ENCODE measurements at places on chromosomes 2 and 18. TPM values are rescaled to one million over a fixed set of nuclear protein-coding genes. Genes with fewer than 3 reads are reported as not detected.

The PTRHD1 gene
- 23.8 TPM for total RNA-seq

DNA sequence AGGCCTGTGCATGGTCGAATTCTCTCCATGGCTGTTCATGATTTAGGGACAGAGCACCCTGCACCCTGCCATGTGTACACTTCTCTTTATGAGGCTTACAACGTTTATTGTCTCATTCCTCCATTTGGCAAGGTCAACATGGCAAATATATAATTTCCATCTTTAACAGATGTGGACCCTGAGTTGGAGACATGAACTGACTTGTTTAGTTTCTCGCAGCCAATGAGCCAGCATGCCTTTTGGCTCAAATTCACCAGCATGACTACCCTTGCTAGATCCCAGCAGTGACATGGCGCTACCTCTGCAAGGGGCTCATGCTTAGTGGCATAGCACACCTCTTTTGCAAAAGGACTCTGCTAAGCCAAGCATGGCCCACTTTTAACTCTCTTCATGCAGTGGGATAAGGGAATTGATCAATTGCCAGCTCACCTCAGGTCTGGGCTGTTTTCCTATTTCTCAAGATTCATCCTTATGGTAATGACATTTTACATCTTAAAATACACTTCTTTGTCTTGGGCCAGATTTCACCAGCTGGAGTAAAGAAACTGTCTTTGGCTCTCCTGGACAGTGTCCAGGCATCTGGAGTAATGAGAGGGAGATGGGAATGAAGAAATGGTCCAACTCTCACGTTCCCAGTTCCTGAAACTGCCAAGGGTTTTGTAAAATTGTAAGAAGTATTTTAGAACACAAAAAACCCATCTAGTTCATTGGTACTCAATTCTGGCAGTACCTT lies 159.5 kb downstream of the SETBP1 start:
- peaks cover 16% of the 10 kb centered on the region for H3K4me1 ChIP-seq
- no peaks in the 10 kb centered on the region for H3K36me3 ChIP-seq
- no peak for DNase-seq

GRCh38 chr2:66699416-66699792 lies 264.5 kb downstream of the MEIS1 start:
- H3K4me1 ChIP-seq, result no peaks in the 10 kb centered on the region
- H3K27ac ChIP-seq, result no peak overlapping the region
- no peak overlapping the region for H3K4me3 ChIP-seq
- H3K36me3 ChIP-seq, result no peaks in the 10 kb centered on the region
- DNase-seq, result no peak
- H3K27me3 ChIP-seq, result no peaks in the 10 kb centered on the region

The ZBTB7C gene
- total RNA-seq, result not detected

The GATA6 gene
- total RNA-seq, result not detected

GRCh38 chr2:28490558-28490957 lies 5.3 kb upstream of the PLB1 start:
- no peak for DNase-seq
- H3K4me3 ChIP-seq, result no peak overlapping the region
- no peaks in the 10 kb centered on the region for H3K36me3 ChIP-seq

The B3GNT7 gene
- 0.14 TPM for total RNA-seq

DNA sequence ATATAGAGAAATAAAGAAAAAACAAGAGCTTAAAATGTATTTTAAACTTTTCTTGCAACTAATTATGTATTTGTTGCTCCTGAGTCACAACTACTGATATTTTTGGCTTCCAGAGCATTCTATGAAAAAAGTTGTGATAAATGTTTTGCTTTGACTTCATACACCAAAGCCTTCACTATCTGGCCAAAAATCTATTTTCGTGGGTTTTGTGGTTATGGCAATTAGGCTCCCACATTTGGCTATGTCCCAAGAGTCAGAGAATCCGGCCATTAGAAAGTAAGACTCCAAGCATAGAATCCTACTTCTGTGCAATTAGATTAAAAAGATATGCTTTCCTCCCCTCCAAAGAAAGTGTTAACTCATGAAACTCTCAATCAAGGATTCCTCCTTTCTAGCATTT lies 1456.1 kb upstream of the ACVR2A start:
- H3K27ac ChIP-seq, result no peak overlapping the region
- no peak overlapping the region for H3K4me3 ChIP-seq
- H3K27me3 ChIP-seq, result no peaks in the 10 kb centered on the region
- H3K36me3 ChIP-seq, result no peaks in the 10 kb centered on the region

DNA sequence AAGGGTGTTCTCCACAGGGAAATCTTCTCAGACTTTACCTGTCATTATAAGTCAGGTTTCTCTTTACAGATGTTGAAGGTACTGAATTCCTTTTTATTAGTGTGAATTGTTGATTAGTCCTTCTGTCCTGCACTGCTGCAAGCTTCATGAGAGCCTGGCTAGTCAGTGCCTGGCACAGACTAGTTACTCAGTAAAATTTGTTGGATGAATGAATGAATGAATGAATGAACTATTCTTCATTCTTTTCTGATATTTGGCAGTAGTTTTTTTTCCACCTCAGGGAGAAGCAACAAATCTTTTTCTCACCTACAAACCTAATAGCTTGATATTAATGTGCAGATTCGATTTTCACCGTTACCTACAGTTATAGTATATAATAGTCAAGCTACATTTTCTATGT lies 64.3 kb downstream of the ACVR2A start:
- no peak for DNase-seq
- H3K36me3 ChIP-seq, result peaks cover 7% of the 10 kb centered on the region
- no peaks in the 10 kb centered on the region for H3K4me1 ChIP-seq
- no peaks in the 10 kb centered on the region for H3K27me3 ChIP-seq

GRCh38 chr2:202418027-202418426 lies 41.9 kb downstream of the BMPR2 start:
- peaks cover 3% of the 10 kb centered on the region for H3K36me3 ChIP-seq
- no peak overlapping the region for H3K4me3 ChIP-seq
- H3K4me1 ChIP-seq, result peaks cover 2% of the 10 kb centered on the region
- H3K27me3 ChIP-seq, result no peaks in the 10 kb centered on the region
- H3K27ac ChIP-seq, result no peak overlapping the region

DNA sequence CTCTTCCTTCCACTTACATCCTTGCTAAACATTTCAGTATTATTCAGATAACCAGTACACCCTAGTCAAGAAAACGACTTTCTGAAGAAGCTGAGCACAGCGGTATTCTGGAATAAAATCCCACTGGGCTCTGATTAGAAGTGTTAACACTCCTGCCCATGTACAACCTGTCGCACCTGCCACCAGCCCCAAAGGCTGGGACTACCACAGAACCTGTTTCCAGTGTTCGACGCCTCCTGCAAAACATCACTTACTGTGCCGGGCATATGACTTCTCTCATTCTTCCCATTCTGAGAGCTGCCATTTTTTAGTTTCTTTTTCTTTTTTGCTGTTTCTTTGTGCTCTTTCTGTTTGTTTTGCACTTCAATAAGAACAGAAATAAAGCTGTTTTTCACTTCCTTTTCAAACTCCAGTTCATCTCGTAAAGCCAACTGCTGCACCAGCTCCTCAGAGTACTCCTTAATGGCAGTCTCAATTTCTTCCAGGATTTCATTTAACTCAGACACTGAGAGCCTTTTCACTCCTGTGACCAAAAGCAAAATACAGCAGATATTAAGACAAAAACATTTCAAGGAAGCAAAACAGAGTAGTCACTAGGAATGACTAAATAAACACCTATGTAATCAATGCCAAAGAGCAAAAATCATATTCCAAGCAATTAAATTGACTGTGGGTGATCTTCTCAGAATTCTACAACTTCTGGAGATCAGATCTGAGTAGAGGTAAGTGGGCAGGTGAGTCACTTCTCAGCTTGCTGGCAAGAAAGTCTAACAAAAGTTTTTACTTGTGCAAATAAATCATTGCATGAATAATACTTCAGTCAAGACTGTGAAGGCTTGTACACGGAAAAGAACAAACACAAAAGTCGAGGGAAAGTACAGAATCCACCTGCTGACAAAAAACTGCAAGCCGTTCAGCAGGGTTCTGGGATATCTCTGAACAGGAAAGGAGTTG lies 19.3 kb downstream of the FEZ2 start:
- H3K36me3 ChIP-seq, result peaks cover 64% of the 10 kb centered on the region
- peaks cover 13% of the 10 kb centered on the region for H3K4me1 ChIP-seq
- no peak overlapping the region for H3K4me3 ChIP-seq
- peak overlapping the region; percentile 53 for H3K27ac ChIP-seq
- no peak for DNase-seq
- H3K27me3 ChIP-seq, result no peaks in the 10 kb centered on the region

GRCh38 chr18:808086-808485 lies 4.0 kb downstream of the YES1 start:
- no peak for DNase-seq
- H3K36me3 ChIP-seq, result peaks cover 32% of the 10 kb centered on the region
- H3K4me3 ChIP-seq, result peak overlapping the region; percentile 65

The CREG2 gene
- not detected for total RNA-seq

The HSPE1 gene
- total RNA-seq, result 485 TPM

GRCh38 chr2:168559187-168559586 lies 103.1 kb downstream of the CERS6 start:
- peaks cover 56% of the 10 kb centered on the region for H3K36me3 ChIP-seq
- no peak for DNase-seq
- no peak overlapping the region for H3K4me3 ChIP-seq
- no peaks in the 10 kb centered on the region for H3K27me3 ChIP-seq
- no peak overlapping the region for H3K27ac ChIP-seq

The CKAP2L gene
- 24.3 TPM for total RNA-seq

The LAMA3 gene
- 0.42 TPM for total RNA-seq

DNA sequence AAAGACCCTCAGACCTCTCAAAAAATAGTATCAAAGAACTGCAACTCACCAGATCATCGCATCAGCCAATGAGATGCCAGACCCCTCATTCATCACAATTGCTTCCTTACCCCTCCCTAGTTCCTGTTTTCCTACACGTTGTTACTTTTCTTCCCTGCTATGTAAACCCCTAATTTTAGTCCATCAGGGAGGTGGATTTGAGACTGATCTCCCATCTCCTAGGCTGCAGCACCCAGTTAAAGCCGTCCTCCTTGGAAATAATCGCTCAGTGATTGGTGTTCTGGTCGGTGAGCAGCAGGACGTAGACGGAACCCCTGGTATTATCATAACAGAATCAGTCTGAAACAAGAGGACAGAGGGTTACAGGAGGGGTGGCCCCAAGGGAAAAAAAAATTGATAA lies 44.0 kb upstream of the MAP4K4 start:
- H3K27me3 ChIP-seq, result no peaks in the 10 kb centered on the region
- DNase-seq, result no peak
- H3K4me1 ChIP-seq, result peaks cover 31% of the 10 kb centered on the region
- H3K27ac ChIP-seq, result no peak overlapping the region
- no peak overlapping the region for H3K4me3 ChIP-seq

GRCh38 chr18:22408059-22408458 lies 9.7 kb downstream of the CTAGE1 start:
- no peak overlapping the region for H3K27ac ChIP-seq
- peaks cover 2% of the 10 kb centered on the region for H3K36me3 ChIP-seq
- peaks cover 3% of the 10 kb centered on the region for H3K4me1 ChIP-seq
- no peak overlapping the region for H3K4me3 ChIP-seq
- H3K27me3 ChIP-seq, result no peaks in the 10 kb centered on the region

The CYP27C1 gene
- total RNA-seq, result not detected

DNA sequence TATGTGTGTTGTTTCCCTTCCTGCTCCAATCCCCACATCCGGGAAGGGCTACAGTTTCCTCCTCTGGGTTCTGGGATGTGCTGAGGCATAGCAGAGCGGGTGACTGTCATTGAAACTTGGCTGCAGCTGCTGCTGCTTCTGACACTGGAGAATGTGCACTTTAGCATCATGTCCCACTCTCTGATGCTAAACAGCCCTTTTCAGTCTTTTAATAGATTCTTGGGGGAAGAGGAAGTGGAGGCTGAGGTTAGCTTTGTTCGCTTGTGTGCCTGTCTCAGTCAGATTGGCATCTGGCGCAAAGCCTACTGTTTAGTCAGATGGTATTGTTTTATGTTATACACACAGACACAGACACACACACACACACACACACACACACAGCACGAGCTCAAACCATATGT lies 136.5 kb upstream of the RND3 start:
- H3K36me3 ChIP-seq, result no peaks in the 10 kb centered on the region
- no peaks in the 10 kb centered on the region for H3K4me1 ChIP-seq
- H3K27ac ChIP-seq, result no peak overlapping the region
- H3K4me3 ChIP-seq, result no peak overlapping the region
- DNase-seq, result no peak
- no peaks in the 10 kb centered on the region for H3K27me3 ChIP-seq

DNA sequence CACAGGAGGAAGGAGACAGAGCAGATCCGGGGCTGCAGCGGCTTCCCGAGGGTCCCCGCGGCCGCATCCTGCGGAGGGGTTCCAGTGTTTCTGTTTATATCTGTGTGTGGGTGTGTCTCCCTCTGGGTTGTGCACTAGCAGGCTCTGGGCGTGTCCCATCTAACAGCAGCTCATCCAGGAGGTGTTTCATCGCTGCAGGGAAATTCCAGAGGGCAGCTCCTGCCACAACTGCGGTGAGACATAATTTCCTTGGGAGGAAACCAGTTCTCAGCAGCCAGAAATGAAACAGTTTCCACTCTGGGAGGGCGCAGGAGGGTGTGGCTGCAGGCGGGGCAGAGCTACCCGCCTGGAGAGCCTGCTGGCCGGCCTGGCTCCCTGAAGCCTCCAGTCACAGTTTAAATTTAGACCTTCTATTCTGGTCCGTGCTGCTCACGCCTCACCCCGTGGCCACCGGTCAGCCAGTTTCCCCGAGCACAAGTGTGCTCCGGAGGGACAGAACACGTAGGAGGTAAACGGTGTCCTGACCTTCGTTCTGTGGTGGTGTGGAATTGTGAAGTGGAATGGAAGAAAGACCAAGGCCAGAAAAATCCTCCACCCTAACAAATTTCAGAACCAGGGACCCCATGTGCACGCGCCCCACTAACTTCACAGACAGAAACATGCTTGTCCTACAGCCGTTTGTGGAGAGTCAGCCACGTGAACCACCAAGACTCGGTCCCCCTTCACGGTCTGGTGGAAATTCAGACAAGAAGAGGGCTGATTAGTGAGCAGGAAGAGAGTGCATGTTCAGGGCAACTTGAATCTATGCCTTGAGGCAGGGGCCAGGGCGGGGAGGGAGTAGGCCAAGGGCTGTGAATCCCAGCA lies 50.2 kb downstream of the TEX44 start:
- DNase-seq, result peak; percentile 82
- no peaks in the 10 kb centered on the region for H3K27me3 ChIP-seq
- H3K36me3 ChIP-seq, result no peaks in the 10 kb centered on the region

DNA sequence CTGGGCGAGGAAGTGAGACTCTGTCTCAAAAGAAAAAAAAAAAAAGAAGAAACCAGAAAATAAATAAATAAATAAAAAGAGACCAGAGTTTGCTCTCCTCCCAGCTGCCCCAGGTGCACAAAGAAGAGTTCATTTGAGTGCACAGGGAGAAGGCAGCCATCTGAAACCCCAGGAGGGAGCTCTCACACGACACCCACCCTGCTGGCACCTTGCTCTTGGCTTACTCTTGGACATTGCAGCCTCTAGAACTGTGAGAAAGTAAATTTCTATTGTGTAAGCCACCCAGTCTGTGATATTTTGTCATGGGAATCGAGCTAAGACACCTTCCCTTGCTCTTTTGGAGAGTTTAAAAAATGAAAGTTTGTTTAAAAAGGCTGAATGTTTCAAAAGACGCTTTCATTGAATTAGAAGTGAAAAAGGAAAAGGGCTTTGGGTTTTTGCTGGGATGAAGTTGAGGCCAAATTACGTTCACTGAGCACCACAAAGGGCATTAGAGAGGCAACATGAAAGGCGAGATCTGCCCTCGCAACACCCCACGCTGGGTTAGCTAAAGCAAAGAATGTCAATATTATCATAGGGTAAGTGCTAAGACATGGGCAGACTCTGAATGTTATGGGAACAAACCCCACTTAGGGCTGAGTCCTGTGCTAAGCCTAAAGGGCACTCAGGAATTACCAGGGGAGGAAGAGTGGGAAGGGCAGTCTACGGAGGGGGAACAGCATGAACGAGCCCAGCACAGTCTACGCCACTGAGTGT lies 128.9 kb upstream of the RIOK3 start:
- no peaks in the 10 kb centered on the region for H3K27me3 ChIP-seq
- H3K4me1 ChIP-seq, result no peaks in the 10 kb centered on the region
- no peak overlapping the region for H3K4me3 ChIP-seq
- peaks cover 38% of the 10 kb centered on the region for H3K36me3 ChIP-seq

The MATN3 gene
- total RNA-seq, result not detected

Measured in activated naive CD8-positive, alpha-beta T cell treated with anti-CD3 and anti-CD28 coated beads for 36 hours (primary cell).